ENCODE measurements at places on chromosomes 3 and 15.

GRCh38 chr3:55156851-55157650, 229.2 kb upstream of the LRTM1 start:
- no peak for DNase-seq

DNA sequence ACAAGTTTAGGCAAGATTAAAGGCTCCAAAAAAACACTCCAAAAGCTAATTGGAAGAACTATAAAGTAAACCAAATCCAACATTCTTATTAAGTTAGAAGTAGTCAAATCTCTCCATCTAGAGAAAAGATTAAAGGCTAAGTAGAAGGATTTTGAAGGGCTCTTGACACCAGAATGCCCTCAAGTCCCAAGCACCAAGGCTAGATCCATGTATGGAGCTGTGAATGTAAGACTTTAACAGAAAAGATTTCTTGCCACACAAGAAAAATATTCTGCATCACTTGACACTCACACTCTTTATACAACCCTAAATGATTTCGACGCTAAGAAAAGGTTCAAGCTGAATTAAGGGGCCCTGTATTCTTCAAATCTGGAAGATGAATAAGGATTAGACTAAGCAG, 345.2 kb downstream of the VGLL3 start:
- no peak for DNase-seq

DNA sequence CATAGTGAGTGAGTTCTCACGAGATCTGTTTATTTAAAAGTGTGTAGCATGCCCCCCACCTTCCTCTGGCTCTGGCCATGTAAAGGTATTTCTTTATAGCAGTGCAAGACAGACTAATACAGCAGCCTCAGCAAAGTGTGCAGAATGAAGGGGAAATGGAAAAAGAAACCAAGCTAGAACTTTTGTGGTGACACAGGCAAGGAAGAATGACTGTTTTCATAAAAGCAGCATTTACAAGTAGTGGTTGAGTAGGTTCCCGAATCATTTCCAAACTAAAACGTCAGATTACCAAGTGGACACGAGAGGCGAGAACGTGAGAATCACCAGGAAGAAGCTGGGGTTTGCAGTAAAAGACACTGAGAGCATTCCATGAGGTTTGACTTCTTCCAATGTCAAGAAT, 100.2 kb upstream of the AKAP13 start:
- DNase-seq, result no peak

GRCh38 chr3:113241292-113242095, 30.1 kb downstream of the BOC start:
- DNase-seq, result no peak

DNA sequence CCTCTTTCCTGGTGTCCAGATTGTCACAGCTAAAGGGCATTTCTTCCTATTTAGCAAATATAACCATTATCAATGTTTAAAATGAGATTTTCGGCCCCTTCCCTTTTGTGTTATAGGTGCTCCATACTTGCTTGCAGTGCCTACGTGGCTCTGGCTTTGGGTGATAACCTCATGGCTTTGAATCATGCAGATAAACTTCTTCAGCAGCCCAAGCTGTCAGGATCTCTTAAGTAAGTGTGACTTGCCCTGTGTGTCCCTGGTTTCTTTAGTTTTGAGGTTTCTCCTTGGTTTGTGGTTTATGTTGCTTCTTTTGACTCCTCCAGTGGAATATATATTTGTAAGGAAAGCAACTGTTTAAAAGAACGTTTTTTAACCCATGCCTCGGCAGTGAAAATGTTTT, 58.5 kb upstream of the TRIM71 start:
- no peak for DNase-seq

DNA sequence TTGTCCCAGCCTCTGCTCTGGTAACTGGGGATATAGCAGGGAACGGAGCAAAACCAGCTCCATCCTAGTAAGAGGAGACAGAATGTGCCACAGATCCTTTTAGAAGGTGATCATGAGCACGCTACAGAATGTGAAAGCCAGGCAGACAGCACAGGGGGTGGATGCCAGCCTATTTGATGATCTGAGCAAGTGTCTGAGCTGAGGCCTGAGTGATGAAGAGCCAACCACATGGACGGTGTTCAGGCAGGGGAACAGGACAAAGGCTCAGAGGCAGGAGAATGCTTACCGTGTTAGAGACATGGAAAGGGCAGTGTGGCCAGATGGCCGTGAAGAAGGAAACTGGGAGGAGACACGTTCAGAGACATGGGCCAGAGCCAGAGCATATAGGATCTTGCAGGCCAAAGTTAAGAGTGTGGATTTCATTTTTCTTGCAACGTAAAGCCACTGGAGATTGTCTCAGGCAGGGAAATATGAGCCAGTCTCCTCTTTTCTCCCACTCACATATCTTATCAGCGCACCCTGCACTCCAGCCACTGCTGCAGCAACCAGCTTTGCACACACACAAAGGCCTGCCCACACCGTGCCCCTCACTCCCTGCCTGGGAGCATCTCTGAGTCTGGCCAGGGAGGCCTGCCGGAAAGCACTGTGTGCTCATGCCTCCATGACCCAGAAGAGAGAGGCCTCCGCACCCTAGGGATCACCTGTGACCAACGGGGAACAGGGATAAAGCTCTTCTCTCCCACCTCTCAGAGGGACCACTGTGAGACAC, 20.1 kb downstream of the RAB43 start:
- DNase-seq, result no peak

- no peak for DNase-seq
Observed at GRCh38 chr15:42338500-42338899, 20.8 kb upstream of the CAPN3 start.

All from stimulated activated CD4-positive, alpha-beta T cell treated with anti-CD3 and anti-CD28 coated beads, Interleukin-4, amount 100 ng/mL, for 4 hours (primary cell).